ENCODE measurements at places on chromosomes 4 and X.

- DNase-seq = no peak
Observed at GRCh38 chrX:43266487-43266886, 389.6 kb upstream of the MAOA start.

DNA sequence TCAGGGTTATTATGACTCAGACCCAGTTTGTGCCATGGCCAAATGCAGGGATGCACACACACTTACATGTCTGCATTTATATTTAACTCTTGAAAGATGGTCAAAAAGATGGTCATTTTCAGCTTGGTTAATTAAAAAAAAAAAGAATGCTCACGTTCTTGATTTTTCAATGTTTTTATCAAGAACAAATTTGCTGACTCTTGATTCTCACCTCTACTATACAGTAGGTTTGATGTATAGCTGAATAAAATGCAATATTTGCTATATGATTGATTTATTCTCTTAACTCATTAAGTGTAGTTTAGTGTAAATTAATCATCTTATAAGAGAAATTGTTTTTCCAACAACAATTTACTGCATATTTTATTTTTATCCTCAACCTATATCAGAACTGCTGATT is 160.4 kb downstream of the SLIT2 start:
- no peak for DNase-seq

GRCh38 chr4:85867271-85867670 is 392.3 kb downstream of the ARHGAP24 start:
- no peak for DNase-seq

DNA sequence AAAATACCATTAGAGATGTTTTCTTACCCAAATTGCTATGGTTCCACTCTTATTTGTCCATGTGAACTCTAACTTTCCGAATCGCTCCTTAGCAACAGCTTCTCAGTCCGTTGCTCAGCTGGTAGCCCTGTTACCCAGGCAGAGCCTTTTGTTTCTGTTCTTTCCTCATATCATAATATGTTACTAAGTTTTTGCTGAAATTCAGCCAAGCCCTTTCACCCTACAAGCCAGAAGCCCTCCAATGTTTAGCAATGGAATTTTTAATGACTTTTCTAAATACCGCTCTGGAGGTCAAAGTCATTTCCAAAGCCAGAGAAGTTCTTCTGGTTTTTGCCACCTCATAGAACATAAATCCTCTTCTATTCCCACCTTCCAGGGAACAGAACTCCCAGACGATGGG is 1029.5 kb downstream of the C4orf33 start:
- no peak for DNase-seq

DNA sequence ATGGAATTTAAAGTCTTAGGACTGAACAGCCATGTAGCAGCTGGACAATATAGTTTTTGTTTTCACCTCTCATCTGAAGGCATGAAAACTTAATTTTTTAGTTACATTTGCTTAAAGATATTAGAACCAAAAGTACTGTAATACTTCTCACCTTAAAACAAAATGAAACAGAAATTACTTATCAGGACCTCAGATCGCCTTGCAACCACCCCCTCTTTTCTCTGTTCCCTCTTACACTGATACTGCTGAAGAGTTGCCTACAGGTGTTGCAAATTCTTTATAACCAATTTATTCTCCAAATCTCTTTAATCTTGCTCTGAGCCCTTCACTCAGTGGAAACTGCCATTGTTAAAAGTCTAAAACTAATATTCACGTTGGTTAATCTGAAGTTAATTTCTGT is 145.0 kb downstream of the SPCS3 start:
- DNase-seq = no peak

DNA sequence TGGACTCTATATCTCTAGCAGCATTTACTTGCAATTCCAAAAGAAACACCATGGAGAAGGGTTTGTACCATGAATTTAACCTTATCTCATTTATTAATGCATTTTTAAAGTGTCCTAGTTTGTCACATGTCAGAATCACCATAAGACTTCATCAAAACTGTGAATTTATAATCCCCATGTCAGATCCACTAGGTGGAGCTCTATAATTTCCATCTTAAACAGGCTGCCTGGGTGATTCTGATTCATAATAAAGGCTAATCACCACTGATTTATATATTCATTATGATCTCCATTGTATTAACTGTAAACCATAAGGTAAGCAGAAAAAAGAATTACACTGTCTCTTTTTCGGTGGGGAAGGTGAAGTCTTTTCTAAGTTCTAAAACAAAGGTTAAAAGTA is 4.0 kb downstream of the TCEAL2 start:
- DNase-seq = no peak

- peak; percentile 24 for DNase-seq
Observed at GRCh38 chr4:101348995-101349800, 1.9 kb upstream of the PPP3CA start.

- no peak for DNase-seq
Observed at GRCh38 chrX:19040373-19040772, 56.5 kb upstream of the PHKA2 start.

DNA sequence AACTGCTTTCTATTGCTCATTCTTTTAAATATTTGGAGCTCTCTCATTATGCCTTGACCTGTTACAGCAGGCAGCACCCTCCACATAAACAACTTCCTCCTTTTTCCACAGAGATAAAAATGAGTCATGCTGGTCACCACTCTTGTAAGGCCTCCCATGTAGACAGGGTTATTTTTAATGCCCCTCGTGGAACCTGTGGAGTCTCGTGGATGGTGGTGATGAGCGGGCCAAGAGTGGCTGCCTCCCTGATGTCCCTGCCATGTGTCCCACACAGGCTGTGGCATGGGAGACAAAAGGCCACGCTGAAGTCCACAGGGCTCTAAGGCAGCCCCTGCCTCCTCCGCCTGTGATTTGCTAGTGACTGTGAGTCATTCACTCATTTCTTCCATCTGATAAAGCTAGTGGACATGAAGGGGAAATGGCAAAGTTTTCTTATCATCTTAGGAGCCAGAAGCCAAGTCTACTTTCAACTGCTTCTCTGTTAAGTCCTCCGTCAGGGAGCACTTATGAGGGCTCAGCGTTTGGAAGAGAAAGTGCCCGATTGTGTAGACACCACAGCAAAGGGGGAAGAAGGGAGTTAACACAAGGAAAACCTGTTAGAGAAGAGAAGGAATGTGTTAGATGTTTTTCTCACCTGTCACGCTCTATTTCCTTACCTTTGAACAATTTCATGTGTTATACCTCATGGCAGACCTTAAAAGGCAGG is 121.6 kb upstream of the FAT1 start:
- DNase-seq = peak; percentile 84

DNA sequence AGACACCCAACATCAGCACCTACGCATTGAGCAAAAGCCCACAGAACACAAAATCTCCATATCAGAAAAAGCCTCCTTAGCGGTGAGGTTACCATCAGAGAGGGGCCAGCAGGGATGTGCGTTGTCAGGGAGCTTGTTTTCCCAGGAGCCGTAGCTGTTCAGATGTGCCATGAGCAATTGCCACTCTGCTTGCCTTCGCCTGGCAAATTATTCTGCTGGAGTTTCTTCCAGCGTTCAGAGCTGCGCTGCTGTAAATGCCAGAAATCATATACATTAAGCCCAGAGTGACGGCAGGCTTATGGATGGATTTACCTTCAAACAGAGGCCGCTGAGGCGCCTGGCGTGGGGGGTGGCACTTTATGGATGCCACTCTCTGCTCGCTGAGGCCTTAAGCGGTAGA is 632.3 kb downstream of the BCOR start:
- no peak for DNase-seq

- no peak for DNase-seq
Observed at GRCh38 chrX:630007-630611, 482 bp upstream of the SHOX start.

- DNase-seq = no peak
Observed at GRCh38 chr4:132565542-132565941, 583.6 kb upstream of the PCDH10 start.

- no peak for DNase-seq
Observed at GRCh38 chrX:137746289-137746688, 180.4 kb downstream of the ZIC3 start.

DNA sequence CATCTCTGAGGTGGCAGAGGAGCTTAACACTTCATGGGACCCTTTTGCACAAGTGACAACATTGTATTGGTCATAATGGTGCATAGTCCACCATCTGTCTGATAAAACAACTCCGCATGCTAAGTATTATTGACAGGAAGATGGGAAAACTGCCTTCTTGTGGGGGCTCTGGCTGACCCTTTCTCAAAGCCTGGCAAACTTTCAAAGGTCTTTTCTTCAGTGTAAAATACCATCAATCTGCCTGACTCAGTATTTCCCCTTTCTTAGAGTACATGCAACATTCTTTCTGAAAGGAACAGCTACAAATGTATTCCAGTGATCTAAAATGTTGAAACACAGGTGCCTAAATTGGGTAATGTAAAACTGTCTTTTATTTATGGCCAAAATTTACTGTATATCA is 89.1 kb downstream of the NAA11 start:
- no peak for DNase-seq

GRCh38 chr4:57159866-57160265 is 49.7 kb upstream of the IGFBP7 start:
- no peak for DNase-seq

DNA sequence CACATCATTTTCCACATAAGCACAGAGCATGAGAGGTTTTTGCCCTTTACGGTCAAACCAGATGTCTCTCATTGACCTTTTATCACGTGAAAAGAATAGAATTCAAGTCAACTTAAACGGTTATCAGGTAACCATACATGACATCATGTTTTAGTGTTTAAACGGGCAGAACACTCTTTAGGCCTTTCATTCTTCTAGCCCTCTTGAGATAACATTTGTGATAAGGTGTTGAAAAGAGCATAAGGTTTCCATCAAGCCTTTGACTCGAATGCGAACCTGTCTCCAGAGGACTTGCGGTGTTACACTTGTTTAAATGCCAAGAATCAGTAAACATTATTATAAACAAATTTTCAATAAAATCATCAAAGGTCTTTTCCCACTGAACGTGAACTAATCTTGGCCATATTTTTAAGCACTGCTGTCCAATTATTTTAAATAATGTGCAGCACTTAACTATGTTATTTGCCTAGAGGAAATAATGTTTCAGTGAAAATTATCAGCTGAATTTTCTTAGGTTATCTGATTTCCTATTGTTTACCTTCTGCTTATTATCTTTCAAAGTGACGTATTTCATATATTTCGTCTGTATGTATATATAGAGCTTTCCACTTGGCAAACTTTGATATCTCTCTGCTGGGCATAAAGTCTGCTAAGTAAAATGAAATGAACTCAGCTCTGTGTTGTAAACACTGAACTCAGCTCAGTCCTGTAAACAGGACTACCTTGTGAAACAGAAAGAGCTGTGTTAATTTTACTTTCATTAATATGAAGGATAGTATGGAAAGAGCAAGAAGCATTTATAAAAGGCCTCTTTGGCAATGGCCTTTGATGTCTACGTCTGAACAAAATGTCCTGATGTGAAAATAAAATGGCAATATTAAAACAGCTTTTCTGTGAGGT is 33.3 kb downstream of the TENM3 start:
- no peak for DNase-seq

GRCh38 chr4:94548571-94548970 is 96.8 kb downstream of the PDLIM5 start:
- DNase-seq = peak; percentile 92

DNA sequence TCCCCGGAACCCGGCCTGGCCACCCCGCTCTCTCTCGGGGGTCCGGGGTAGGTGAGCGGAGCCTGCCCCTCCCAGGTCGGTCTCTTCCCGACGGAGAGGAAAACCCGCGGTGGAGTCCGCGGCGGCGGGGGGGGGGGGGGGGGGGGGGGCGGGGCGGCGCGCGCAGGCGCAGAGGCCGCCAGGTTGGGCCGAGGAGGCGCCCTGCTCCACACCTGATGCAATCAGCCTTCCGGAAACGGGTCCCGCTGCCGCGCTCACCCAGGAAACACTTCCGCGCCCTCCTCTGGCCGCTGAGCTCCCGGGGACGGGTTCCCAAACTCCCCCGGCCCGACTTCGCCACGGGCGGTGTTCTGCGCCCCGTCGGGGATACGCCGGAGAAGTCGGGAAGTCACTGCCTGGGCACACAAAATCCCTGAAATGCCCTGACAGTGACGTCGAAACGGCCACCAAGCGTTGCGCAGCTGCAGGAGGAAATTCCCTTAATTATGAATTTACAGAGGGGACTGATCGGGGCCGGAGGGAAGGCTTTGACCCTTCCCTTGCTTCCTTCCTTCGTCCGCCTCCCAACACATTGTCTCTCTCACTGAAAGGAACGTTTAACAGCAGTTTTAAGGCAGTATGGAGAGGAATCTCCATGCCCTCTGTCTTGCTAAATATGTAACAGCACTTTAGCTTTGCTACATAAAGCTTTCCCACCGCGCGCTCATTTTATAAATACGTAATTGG is 2.1 kb upstream of the APBB2 start:
- peak; percentile 63 for DNase-seq

DNA sequence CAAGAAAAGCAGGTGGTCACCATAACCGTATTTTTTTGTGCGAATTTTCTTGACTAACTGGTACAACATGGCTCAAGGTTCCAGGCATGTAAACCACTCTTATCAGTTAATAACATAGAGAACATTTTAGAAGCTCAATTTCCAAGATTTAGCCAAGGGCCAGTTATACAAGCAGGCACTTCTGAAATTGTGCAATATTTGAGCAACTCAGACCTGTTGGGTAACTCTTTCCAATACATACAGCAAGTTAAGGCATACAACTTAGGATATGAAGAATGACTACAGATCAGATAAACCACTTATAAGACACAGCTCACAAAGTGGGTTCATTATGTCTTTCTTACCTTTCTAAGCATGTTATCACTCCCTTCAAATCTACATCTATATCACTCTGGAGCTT is 43.9 kb downstream of the ZNF280C start:
- DNase-seq = no peak

- DNase-seq = peak; percentile 62
Observed at GRCh38 chr4:54384563-54384962, 155.5 kb downstream of the PDGFRA start.

DNA sequence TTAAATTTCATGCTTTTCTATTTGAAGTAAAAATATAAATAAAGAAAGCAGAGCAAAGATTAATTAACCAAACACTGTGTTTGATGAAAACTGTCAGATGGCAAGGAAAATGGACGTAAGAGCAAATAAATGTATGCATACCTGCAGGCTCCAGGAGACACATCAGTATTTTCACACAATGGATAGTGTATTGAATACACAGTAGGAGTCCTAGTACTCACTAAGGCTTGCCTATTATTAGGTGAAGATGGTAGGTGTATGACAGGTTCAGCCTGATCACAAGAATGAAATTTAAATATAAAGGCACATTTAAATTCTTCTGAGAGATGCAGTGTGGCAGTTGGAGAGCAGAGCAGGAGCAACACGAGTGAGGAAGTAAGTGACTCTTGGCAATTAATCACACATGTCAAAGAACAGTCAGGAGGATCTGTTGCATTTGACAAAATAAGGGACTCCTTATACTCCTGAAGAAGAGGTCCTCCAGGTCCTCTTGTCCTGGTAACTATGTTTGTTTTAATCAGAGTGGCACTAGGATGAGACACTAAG is 106.0 kb upstream of the NDST4 start:
- no peak for DNase-seq
